ENCODE measurements at places on chromosomes 5 and 9.

DNA sequence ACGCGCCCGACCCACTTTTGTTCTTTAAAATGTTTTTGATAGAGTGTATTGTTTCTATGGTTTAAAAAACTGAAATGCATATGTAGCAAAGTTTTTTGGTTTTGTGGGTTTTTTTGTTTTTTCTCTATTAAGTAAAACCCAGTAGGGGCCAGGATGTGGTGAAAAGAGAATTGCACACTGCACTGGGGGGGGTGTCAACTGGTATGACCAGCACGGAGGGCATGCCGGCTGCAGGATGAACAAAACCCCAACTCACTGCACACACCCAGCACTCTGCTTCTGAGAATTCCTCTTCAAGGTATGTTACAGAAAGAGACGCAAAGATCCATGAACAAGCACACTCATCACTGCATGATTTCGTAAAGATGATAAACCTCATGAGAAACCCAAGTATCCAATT, 75.0 kb downstream of the STK10 start:
- no peak for DNase-seq

- DNase-seq = no peak
Measured at GRCh38 chr5:151283120-151283825, 20.3 kb downstream of the SLC36A3 start.

- no peak for DNase-seq
Measured at GRCh38 chr5:91296674-91297143, 86.4 kb downstream of the ARRDC3 start.

- DNase-seq = no peak
Measured at GRCh38 chr9:103757062-103757461, 337.0 kb upstream of the SMC2 start.

DNA sequence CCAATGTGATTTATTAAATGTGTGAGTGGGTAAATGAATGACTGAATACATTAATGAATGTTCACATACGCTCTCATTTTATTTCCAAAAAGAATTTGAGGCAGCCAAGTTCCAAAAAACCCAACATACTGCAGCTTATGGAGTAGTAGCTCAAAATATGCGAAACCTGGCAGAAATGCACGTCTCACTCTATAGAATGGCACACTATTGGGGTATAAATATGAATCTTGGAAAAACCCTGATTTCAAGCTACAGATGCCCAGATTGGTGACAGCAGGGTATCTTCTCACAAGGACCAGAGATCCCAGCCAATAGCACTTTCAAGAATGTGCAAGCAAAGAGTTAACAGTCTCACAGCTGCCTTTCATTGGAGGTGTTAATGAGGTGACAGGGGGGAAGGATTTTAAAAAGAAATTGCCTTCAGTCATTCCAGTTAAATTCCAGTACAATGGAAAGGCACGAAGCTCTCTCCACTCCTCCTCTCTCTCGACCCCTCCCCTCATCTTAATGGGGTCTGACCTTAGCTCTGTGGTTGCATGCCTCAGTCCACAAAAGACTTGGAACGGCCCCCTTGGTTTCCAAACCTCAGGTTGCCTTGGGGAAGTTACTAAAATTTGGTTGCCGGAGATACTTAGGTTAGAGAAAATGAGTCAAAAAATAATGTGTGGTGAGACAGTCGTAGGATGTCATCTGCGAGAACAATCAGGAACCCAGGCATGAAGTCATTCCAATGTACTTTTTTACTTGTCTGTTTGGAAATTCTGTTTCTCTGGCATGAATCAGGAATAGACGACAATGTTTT, 307.4 kb downstream of the NFIB start:
- no peak for DNase-seq

DNA sequence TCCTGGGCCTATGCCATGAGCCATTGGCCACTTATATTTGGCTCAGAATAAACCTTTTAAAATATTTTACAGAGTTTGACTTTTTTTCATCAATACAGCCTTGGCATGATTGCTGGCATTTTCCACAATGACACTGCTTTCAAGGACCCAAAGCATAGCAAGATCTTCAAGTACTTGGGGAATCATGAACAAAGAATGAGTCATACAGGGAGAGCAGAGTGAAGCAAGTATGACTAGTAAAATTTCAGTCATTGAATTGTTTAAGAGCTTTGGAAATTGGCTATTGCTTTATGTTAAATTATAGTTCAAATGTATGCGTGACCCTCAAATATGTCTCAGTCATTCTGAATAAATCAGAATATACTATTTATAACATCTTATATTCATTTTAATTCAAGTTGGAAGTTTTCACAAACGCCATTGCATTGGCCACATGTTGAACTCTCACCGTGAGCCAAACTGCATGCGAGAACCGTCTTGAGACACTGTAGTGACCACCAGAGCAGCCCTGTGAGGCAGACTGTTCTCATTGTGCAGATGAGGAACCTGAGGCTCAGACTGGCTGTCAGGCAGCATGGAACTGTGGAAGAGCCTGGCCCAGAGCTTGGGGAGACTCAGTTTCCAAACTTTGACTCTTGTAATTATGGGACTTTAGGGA, 52.9 kb downstream of the GDNF start:
- DNase-seq = peak; percentile 70

DNA sequence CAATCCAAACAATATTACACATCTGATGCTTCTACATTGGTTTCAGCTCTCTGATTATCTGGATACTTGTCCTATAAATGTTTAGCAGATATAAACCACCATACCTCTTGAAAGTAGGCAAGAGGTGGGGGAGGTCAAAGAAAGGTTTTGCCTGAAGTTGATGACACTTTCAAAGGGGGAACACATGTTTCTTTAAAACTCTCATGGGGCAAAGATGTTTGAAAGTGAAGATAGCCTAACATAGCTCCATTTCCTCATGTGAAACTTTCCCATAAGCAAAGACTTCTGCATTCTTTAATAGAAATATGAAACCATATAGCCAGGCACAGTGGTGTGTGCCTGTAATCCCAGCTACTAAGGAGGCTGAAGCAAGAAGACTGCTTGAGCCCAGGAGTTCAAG, 62.1 kb downstream of the CETN3 start:
- DNase-seq = no peak

GRCh38 chr9:89999534-90000370, 394.9 kb downstream of the GADD45G start:
- peak; percentile 31 for DNase-seq

DNA sequence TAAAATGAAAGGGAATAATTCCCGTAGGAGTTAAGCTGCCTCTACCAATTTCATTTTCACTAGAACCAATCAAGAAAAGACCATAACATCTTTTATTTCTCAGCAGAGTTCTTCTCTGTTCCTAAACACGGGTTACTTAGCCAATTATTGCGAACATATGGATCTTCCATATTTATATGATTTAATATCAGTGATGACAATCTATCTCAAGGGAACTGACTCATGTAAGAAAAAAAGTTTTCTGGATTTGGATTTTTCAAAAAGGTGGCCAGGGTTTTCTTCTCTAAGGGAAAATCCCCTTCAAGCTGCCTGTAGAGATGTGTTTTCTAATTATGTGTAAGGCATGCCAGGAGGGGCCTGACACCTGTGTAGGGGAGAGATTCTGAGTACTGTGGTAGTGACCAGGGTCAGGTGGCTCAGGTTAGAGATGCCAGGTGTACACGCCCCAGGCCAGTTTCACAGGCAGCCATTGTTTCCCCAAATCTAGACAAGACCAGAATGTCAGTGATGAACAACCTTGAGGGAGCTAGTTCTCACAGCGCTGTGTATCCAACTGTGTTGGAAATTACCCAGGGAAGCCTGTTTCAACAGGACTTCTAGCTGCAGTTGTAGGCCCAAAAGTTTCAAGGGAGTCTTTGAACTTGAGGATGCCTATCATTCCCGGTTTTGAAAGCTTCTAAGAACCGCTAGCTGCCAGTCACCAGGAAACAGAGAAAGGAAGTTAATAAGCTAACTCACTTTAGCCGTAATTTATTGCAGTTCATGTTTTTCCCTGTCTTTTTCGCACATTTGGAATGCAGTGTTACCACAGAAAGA, 572.5 kb upstream of the RGMB start:
- DNase-seq = no peak

DNA sequence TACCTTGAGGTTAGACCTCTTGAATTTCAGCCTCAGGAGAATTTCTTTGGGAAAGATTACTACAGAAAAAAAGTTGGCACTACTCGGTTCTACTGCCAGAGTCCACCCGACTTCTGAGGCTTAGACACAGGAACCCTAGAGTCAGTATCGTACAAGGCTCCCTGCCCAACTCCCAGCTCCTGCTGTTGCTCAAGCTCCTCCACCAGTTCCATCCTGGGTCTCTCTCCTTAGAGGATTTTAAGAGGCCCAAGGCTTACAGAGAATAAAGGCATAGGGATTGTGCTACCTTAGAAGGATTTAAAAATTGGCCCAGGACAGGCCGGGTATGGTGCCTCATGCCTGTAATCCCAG, 29.0 kb upstream of the SSBP2 start:
- DNase-seq = no peak

GRCh38 chr9:125409217-125409636, 147.6 kb downstream of the GAPVD1 start:
- DNase-seq = no peak

DNA sequence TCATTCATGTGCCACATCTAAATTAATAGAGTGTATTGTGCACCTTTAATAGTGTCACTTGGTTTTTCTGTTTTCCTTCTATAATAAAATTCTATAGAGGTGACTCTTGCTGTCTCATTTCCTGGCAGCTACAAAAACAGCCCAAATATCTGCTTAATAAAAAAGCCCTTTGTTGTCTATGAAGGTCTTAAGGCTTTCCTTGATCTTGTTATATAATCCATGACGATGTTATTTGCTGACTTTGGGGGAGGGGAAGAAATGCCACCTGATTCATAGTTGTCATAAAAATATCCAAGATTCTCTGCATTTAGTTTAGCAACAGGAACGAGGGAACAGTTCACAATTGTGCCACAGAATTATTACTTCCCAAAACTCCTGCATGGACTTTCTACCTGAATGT, 31.3 kb downstream of the CPEB4 start:
- peak; percentile 35 for DNase-seq

DNA sequence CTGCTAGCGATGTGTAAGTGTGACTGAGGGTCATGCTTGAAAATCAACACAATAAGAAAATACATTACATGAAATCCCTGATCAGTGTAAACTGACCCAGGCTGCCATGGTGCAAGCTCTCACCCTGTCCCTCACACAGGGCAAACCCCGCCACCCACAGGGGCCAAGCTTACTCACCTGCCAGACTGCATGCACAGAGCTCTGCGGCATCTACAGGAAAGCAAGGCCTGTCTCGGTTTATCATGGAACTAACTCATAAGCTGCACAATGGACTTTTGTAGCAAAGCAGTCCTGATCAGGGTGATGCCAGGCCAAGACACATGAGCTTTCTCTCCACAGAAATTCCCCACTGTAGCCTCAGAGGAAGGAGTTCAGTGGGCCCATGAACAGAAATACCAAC, 9.7 kb downstream of the IPPK start:
- DNase-seq = no peak

DNA sequence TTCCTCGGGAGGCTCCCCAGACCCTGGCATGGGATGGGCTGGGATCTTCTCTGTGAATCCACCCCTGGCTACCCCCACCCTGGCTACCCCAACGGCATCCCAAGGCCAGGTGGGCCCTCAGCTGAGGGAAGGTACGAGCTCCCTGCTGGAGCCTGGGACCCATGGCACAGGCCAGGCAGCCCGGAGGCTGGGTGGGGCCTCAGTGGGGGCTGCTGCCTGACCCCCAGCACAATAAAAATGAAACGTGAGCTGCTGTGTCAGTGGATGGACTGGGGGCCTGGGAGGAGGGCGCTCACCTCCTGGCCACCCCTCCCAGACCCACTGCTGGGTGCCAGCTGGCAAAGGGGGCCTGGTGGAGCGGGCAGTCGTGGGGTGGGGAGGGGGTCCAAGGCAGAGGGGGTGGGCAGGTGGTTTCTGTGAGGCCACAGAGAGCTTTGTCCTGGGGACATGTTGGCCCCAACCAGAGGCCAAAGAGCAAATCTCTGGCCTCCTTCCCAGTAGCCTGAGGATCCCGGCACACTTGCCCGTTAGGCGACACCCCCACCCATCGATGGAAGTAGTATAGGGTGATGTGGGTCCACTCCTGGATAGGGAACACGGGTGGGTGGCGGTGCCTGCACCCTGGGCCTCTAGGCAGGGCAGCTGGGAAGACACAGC, 9.8 kb downstream of the EGFL7 start:
- DNase-seq = no peak

GRCh38 chr5:5658226-5658625, 235.7 kb downstream of the ICE1 start:
- DNase-seq = peak; percentile 56

DNA sequence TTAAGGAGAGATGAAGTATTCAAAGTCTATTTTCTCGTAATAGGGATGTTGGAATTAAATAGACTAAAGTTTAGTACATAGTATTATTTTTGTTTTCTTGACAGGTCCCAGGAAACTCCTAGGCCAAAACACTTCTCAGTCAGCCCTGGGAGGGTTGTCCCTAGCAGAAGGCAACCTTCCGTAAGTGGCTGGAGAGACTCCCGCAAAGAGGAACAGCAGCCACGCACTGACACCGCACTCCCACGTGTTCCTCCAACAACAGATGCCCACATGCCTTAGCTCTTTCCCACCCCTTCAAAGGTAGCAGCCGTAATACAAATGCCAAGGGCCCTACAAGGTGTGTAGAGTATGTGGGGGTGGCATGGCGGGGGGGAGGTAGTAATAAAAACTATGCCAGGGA, 28.4 kb downstream of the PCDHGC5 start:
- DNase-seq = no peak

- DNase-seq = no peak
Measured at GRCh38 chr5:10699281-10699874, 61.7 kb downstream of the DAP start.

DNA sequence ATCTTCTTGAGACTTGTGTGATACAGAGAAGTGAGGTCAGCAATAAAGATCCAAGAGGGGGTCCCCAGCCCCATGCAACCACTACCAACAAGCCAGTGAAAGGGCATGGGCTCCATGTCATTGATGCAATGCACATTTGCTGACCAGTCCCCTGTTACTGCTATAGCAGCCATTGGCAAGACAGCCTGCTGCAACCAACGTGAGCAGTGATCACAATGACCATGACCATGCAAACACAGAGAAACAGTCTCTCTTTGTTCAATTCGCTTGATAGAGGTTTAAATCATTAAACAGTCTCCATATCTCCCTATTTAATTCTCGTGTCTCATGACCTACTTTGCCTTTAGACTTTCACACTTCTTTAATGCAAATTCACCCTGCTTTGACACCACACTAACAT, 30.0 kb upstream of the FOXB2 start:
- DNase-seq = no peak

- DNase-seq = peak; percentile 35
Measured at GRCh38 chr5:66987126-66987525, 209.5 kb downstream of the CD180 start.

GRCh38 chr5:11027660-11028059, 266.6 kb upstream of the DAP start:
- DNase-seq = no peak

DNA sequence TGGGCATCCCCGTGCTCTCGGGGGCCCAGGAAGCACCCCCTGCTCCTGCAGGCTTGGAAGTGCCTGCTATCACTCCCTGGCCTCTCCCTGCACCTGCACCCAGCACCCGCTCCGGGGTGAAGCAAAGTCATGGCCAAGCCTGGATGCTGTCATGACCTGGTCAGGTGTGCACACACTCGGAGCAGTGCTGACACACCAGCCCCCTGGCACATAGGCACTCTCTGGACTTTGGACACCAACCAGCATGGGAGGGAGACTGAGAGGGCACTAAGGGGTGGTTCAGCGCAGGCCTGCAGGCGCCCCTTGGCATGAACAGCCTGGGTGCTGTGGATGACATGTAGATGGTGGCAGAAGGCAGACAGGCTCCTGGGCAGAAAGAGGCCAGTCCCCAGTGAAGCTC, 158.6 kb downstream of the GHR start:
- no peak for DNase-seq

GRCh38 chr5:28543473-28544098, 1505.2 kb upstream of the CDH9 start:
- no peak for DNase-seq

All from fibroblast of pulmonary artery (primary cell).